ENCODE measurements at places on chromosomes 2 and 18.
A peak's percentile ranks its signal among the peaks of the same experiment; 100 is the strongest.

DNA sequence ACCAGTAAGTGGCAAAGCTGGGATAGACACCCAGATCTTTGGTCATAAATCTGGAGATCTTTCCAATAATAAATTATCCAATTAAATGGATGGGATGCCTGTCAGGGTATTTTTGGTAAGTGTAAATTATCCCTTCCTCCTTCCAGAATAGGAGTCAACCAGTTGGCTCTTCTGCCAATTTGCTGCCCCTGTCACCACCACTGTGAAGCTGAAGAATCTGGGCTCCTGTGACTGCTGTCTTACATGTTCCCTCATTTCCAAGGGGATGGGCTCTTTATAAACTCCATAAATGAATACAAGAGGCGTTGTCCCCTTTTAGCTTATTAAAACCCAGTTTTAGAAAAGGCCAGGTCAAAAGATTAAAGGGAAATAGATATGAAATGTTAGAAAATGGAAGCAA is 17.8 kb upstream of the BMP10 start:
- no peak for DNase-seq

- DNase-seq, result no peak
Measured at GRCh38 chr2:155070489-155070888, 372.0 kb downstream of the KCNJ3 start.

GRCh38 chr18:21826196-21826595 is 85.6 kb downstream of the MIB1 start:
- no peak for DNase-seq

GRCh38 chr18:1037776-1038175 is 133.1 kb downstream of the ADCYAP1 start:
- no peak for DNase-seq

- no peak for DNase-seq
Measured at GRCh38 chr18:59820663-59821062, 79.1 kb upstream of the PMAIP1 start.

DNA sequence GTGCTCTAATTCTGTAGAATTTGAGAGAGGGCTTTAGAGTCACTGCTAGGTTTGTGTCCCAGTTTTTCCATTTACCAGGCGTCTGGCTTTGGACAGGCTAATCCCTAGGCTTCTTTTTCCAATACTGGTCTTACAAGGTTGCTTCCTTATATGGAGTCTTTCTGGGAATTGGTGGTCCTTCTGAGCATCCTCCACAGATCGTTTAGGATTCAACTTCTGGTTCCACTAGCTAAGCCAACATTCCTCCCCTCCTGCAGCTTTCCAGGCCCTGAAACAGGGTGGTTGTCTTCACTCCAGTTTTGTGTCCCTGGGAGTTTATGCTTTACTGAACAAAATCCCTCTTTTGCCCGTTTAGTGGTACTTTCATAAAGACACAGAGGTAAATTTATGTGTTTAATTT is 170.6 kb downstream of the CERS6 start:
- DNase-seq, result no peak

DNA sequence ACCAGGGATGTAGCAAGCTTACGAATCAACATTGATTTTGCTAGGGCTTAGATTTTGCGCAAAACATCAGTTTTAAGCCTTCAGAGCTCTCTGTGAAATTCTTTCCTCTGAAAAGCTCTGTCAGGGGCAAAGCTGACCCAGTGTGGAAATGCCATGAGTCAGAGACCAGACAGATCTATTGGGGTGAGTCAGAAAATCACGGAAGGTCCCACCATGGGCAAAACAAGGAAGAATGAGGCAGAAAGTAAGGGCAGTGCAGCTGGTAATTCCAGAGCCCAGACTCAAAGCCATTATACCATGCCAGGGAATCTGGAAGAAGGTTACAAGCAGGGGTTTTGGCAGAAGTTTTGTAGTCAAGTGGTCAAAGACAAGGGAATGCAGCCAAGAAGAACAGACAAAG is 256.6 kb upstream of the CTAGE1 start:
- DNase-seq, result no peak

DNA sequence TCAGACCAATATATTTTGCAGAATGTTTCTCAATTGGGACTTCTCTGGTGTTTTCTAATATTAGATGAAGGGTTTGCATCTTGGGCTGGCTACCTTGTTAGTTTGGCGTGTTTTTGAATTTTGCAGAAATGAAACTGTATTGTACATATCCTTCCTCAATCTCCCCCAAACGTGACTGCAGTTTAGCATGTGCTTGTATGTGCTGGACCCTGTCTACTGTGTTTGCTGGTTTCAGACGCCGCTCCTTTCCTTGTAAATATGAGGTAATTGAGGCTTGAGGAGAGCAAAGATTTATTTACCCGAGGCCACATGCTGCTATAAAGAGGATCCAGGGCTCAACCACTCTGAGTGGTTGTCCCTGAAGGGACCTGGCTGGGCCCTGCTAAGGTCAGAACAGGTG is 57.2 kb downstream of the NGEF start:
- DNase-seq, result no peak

GRCh38 chr2:234278556-234279255 is 218.2 kb downstream of the ARL4C start:
- DNase-seq, result no peak

DNA sequence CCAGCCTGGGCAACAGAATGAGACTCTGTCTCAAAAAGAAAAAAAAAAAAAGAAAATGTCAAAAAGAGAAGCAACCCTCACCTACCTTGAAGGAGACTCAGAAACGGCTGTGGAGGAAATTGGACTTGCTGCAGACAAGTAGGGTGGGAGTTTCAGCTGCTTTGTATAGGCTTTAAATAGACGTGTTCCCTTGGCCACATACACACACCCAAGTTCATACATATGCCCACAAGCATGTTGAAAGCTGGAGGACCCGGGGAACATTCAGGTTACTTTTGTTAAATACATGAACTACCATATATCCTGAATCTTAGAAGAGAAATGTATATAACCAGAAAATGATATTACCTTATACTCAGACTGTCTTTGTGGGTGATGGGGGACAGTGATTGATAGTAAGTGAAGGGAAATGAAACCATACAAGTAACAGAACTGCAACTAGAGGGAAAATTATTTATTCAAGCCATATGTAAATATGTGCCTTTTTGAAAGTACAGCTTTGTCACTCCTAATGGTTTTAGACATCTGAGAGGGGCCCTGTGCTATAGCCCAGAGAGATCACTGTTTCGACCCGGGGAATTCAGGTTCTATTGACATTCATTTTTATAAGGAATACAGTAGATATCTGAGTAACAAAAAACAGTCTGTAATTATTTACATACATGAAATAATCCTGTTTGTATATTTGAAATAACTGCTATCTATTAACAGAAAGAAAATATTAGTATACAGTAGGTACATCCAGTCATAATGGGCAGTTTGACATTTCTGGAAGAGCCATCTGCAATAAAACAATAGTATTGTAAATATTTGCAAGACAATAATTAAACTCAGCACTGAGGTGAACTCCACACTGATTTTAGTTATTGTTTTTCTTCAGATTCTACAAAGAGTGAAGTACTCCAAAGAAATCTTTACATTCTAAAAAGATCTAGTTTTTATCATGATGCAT is 48.0 kb upstream of the TGIF1 start:
- DNase-seq, result no peak

DNA sequence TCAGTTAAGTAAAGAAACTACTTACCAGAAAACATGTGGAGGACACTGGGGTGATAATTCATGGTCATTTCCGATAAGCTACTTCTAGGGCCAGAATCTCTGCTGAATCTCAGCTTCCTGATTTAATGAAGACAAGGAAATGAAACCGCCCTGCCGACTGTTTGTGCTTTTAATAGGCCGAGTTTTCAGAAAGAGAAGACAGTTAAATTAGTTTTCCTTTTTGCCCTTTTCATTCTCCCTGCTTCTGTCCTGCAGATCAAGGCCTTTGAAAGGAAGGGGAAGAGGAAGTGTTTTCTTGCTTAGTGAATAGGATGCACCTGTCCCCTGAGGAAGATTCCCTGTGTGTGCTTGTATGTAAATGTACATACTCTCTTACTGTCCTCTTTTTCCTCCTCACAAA is 126.6 kb downstream of the SH3RF3 start:
- no peak for DNase-seq

- DNase-seq, result no peak
Measured at GRCh38 chr2:96895746-96896651, 26.1 kb upstream of the SEMA4C start.

DNA sequence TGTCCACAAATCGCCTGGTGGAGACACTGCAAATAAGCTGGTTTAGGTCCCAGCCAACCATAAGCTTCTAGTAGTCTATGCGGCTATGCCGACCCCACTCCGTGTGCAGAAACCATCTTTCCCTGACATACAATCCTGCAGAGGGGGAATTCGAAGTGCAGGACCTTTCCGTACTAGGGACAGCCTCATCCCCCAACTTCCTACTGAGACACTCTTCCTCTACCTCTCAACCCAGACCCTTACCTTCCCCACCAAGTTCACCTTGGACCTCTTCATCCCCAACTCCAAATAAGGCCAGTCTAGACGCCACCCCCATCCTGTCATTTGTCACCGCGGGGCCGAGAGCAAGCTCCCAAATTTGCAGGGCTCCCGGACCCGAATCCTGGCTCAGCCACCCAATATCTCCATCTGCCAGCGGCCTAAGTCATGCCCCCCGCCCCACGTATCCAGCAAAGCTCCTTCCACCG is 496 bp downstream of the SUCLG1 start:
- no peak for DNase-seq

- no peak for DNase-seq
Measured at GRCh38 chr2:203681978-203682377, 24.5 kb upstream of the CD28 start.

DNA sequence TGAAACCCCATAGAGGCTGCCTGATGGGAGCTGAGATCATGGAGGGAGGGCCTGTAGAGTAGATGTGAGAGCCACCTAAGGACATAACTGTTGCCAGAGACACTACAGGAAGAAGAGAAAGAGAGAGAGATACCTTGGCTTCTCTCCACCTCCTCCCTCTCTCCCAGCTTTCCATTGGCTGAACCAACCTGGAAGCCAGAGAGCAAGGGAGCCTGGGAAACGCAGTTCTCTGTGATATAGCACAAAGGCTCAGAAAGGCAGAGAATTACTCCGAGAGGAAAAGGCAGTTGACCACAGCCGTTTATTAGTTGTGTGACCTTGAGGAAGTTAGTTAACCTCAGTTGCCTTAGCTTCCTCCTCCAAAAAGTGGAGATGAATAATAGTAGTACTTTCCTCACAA is 37.7 kb upstream of the MAT2A start:
- no peak for DNase-seq

- DNase-seq, result peak; percentile 13
Measured at GRCh38 chr2:219184121-219184520, 6.0 kb downstream of the RETREG2 start.

DNA sequence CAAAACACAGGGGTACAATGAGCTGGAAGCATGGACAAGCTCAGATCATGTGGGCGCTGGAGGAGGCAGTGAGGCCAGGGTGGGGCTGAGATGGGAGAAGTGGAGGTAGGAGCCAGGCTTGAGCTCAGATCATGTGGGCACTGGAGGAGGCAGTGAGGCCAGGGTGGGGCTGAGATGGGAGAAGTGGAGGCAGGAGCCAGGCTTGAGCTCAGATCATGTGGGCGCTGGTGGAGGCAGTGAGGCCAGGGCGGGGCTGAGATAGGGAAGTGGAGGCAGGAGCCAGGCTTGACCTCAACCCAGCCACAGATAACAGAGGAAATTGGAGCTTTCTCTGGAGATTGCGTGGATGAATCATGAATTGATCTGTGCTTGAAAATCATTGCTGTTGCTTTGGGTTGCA is 48.3 kb upstream of the TMEM18 start:
- DNase-seq, result no peak

DNA sequence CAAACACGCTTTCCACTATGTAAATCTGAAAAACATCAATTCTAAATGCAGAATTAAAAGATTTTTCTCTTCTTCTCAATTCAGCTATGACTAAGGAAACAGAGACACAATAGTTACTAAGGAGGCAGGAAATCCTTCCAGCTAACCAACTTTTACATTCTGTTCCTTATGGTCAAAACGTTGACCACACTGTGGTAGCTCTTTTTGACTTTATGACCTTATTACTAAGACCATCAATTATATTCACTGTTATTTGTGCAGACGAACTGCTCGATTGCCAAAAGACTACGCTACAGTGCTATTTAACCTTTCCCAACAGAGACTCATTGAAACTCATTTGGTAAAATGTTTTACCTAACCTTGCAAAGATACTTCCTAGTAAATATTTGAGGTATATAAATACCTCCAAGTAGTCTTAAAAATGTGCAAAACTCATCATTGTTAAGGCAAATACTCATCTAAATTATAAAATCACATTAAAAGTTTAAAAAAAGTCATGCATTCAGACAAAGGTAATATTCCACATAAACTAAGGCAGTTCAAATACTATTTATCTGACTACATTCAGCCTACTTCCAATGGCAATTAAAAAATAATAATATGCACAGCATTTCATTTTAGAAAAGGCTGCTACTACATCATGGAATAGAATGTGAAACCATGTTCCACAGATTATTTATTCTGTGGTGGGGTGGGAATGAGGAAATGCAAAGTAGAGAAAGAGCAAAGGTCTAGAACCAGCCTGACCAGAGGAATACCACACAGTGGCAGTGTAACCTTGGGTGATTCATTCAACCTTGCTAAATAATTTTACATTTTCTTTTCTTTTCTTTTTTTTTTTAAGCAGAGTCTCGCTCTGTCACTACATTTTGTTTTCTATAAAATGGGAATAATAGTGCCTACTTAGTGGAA is 139.9 kb downstream of the THADA start:
- no peak for DNase-seq

GRCh38 chr18:14939141-14939540 is 191.2 kb downstream of the ANKRD30B start:
- DNase-seq, result no peak

DNA sequence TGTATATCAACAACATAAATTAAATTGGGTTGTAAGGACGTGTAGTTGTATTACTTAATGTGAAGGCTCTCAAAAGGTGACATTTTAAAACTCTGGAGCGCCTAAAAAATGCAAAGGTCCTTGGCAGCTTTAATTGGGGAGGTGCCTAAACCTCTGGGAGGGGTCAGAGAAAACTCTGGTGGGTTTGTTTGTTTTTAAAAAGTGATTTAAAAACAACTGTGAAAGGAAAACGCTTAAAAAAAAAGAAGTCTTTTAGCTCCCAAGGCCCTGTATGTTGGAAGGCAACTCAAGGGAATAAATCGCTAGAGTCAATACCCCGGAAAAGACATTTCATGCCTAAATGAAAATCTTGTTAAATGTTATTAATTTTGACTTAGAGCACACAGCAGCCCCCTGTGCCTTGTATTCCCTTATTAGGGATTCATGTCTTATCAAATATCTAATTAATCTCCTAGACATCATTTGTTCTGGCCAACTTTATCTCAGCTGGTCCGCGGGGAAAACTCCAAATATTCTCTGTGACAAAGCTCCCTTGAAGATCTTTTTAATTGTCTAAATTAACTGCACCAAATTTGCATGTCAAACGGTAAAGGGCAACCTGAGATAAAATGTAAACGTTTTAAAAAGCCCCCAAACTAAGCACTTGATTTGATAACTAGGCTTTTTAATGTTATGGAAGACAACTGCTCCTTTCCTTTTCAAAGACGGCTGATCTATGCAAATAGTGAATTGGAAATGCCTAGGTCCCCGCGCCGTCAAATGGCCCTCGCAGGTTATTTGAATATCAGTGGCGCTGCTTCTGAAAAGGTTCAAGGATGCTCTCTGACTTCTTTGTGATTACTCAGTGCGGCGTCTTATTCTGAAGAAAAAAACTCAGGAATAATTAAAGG is 4.2 kb downstream of the SP9 start:
- DNase-seq, result no peak

- no peak for DNase-seq
Measured at GRCh38 chr18:45849529-45849928, 24.1 kb downstream of the SIGLEC15 start.
